ENCODE measurements at places on chromosomes 12 and 14.

- no peak for DNase-seq
Measured at GRCh38 chr12:92608151-92609091, 94.4 kb upstream of the PLEKHG7 start.

DNA sequence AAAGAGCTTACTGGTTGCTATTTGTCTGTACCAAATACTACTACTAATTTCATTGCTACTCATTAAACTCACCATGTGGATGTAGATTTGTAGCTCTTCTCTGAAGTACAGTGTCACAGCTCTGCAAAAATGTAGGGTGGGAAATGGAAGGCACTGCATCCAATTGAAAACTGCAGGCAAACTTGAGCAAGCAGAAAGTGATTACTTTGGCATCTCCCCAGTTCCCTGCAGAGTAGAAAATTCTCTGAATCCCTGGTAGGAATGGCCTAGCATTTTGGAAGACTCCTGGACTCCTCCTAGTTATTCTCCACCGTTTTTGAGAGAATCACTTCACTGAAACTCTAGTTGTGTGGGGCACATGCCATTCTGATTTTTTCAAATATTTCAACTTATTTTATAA lies 239.1 kb downstream of the DIO2 start:
- no peak for DNase-seq

- DNase-seq: no peak
Measured at GRCh38 chr12:117884161-117884560, 84.6 kb downstream of the KSR2 start.

DNA sequence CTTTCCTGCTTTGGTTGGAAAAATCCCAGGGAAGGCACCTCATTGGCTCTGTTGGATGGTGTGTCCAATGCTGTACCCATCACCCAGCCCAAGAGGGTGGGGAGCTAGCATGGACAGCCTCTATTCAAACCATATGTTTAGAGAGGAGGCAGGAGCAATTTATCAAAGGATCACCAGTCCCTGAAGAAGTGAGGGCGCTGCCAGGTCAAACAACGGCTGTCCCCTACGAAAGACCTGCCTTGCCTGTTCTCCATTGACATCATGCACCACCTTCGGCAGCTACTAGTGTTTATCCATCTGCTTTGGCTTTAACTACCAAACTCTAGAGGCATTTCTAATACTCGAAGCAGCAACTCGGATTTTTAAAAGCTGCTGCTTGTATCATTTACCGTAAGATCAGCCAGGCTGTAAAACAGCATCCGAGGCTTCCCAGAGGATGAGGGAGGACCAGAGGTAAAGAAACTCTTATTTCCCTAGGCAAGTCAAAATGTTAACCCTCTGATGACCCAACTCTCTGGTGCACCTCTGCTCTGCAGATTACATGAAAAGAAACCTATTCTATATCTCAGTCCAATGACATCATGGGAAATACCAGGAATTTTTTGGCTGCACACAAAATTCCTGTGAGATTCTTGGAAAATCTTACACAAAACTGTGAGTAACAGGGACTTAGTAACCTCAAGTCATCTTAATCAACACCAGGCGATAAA lies 720.9 kb upstream of the TBX3 start:
- no peak for DNase-seq

DNA sequence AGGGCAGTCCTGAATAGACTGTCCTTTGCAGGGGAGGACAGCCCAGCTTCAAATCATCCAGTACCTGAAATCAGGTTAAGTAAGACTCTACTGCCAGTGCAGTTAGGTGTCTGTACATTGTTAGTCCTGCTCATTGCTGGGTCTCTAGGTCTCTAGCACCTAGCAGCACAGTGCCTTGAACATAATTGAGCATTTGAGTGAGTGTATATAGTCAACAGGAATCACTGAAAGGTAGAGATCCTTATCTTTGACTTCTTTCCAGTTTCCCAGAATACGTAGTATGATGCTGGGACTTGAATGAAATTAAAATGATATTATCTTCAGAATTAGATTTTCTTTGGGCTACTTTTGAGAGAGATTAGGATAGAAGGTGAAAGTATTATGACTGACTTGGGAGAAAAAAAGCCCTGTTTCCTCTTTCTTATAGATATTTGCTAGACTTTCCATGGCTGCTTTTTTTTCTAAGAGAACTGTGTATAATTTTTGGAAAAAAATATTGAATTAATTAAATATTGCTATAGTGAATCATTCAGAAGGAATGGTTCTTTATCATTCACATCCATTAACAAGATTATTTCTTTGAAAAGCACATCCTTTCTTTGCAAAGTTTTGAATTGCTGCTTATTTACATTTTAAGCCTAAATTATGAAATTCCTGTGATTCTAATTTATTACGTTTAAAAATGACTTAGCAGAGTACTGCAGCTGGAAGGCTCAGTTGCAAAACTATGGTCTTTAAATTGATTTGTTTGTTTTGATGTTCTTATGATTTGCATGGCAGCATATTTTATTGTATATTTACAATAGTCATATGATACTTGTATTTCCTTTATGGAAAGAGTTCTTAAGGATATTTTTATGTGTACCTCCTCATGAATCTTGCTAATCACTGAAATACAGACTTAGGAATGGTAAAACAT lies 51.6 kb downstream of the PPP4R4 start:
- DNase-seq: no peak

DNA sequence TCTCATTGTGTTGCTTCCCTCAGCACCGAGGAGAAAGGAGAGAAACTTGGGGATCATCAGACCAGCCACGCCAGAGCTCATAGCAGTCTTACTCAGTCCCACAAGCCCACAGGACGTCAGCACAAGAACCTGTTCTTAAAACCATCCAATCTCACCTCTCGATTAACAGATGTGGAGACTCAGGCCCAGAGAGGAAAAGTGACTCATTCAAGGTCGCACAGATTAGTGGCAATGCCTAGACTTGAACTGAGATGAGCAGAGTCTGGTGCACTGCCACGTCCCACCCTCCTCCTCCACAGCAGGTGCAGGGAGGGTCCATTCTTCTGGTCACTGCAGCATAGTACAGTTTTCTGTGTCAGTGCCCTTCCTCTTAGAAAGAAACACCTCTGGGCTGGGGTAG lies 154.9 kb upstream of the PZP start:
- no peak for DNase-seq
